ENCODE measurements at places on chromosomes 16 and 17.
A peak's percentile ranks its signal among the peaks of the same experiment; 100 is the strongest.

DNA sequence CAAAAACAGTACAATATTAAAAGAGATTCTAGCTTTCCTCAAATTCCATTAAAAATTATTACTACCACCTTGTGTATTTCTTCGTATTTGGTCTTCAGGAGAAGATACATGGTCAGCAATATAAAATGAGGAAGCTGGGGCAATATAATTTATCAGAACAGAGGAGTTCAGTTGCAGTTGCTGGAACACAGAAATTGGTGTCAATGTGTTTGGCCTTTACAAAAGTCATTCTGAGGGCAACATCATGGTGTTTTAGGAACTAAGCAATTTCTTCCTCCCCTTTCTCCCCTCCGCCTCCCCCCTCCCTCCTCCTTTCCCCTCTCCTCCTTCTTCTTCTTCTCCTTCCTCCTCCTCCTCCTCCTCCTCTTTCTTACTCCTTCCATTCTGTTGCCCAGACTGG, 102.1 kb downstream of the YPEL2 start:
- DNase-seq = peak; percentile 57

DNA sequence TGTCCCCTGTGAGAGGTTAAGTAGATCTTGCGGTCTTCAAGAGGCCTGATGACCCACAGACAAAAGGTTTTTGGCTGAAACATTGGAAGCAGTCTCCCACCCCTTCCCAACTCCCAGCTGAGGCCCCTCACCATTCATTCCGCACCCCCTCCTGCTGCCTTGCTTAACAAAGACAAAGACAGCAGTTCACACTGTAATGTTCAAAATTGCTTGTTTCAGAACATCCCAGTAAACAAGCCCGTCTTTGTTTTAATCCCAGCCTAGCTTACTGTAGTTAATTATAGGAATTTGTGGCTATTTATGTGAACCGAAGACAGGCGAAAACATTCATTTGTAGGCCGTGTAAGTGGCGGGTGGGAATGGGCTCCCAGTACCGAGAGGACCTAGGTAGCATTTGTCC, 55.7 kb downstream of the IRX5 start:
- DNase-seq = no peak

DNA sequence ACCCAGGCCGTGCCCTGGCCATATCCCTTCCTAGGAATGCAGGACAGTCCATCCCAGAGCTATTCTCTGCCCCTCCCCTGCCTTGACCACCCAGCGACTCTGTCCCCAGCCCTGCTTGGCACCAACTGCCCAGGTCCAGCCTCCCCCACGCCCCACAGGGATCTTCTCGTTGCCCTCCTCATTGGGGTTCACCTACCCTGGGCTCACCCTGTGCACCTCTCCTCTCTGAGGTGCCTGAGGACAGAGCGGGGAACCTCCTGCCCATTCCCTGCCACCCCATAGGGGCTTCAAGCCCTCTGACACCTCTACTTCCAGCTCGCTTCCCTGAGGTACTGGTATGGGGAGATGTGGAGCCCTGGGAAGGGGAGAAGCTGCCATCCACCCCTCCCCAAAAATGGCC, 6.2 kb upstream of the MPP2 start:
- DNase-seq = no peak

DNA sequence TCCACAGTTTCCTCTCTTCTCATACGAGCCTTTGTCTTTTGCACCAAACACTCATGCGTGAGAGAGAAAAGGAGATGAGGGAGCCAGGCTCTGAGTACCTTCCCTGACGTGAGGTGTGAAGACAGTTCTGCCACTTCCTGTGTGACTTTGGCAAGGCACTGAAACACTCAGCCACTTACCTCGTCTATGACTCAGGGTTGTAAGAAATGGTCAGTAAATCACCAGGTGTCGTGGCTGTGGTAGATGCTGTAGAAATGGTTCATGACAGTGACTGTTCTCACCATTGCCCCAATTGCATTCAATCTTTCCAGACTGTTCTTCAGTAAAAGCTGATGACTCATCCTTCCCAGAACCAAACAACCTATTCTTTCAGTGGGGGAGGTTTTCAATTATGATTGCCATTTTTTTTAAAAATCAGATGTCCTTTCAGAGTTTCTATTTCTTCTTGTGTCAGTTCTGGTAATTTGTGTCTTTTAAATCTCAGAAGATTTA, 49.2 kb upstream of the CBFA2T3 start:
- peak; percentile 4 for DNase-seq

DNA sequence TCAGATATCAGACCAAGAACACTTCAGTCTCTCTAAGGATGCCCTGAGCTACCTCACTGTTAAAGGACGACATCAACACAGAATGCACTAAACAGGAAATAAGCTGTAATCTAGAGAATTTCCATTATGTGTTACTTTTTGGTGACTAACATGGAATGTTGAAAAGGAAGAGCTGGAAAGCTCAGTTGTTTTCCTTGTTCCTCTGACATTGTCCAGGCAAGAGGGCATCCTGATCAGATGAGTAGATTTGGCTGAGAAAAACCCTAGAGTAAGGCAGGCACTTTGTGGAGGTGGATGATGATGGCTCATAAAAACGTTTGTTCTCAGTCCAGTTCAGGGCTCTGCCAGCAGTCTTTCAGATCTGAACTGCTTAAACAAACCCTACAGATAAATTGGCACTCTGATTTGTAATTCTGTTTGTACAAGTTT, 34.0 kb downstream of the DGKE start:
- DNase-seq = no peak

GRCh38 chr17:80783486-80783885, 208.2 kb upstream of the CHMP6 start:
- DNase-seq = no peak

DNA sequence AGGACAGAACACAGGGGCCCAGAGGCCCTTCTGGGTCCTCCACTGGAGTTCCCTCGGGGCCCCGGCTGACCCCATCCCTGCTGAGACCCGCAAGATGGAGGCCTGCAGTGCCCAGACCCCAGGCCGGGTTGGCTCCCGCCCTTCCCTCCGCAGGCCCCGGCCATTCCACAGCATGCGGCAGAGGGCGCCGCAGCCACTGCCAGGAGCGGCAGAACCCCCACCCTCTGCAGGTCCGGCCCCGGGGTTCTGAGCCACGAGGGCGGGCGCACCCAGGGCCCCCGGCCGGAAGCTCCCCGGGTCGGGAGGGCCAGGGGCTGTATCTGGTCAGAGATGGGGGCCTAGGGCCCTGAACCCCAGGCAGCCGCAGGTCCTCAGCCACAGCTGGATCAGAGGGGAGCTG, 2.4 kb upstream of the PERCC1 start:
- no peak for DNase-seq

DNA sequence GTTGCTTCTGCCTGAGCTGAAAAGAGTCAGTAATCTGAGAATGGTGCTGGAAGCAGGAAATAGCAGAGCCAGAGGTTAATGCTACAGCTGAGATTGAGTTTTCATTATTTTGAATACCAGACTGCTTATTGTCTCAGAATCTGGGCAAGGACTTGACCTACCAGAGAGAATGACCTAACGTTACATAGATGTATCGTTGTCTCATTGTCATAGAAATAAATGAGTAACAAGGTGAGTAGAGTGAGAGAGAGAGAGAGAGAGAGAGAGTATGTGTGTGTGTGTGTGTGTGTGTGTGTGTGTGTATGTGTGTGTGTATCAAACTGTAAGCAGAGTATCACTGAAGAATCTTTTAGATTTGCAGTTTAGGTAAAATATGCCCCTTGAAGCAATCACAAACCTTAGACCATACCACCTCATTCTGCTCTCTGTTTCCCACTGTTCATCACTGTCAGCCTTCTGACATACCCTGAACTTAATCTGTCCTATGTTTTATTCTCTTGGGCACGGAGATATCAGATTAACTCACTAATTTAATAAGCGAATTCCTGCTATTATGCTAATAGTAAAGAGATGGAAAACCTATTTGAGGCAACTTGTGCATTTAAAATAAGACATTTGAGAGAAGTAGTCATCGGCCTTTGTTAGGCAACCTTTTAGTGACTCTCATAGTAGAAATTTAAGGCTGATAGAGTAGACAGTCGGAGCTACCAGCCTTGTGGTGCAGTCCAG, 87.8 kb downstream of the CYB561 start:
- no peak for DNase-seq

GRCh38 chr17:68325961-68326360, 34.7 kb downstream of the ARSG start:
- no peak for DNase-seq

DNA sequence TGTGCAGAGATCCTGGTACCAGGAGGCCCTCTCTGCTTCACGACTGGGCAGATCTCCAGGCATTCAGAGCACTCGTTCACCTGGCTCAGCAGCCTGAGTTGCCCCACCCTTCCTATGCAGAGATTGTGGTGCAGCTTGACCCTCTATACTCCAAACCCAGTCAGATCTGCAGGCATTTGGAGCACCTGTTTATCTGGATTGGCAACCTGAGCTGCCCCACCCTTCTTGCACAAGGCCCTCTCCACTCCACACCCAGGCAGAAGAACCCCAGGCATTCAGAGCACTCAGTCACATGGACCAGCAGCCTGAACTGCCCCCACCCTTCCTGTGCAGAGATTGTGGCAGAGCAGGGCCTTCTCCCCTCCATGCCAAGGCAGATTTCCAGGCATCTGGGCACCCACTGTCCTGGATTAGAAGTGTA, 88.4 kb upstream of the CDH5 start:
- DNase-seq = no peak
